ENCODE measurements at places on chromosomes 4 and X.

DNA sequence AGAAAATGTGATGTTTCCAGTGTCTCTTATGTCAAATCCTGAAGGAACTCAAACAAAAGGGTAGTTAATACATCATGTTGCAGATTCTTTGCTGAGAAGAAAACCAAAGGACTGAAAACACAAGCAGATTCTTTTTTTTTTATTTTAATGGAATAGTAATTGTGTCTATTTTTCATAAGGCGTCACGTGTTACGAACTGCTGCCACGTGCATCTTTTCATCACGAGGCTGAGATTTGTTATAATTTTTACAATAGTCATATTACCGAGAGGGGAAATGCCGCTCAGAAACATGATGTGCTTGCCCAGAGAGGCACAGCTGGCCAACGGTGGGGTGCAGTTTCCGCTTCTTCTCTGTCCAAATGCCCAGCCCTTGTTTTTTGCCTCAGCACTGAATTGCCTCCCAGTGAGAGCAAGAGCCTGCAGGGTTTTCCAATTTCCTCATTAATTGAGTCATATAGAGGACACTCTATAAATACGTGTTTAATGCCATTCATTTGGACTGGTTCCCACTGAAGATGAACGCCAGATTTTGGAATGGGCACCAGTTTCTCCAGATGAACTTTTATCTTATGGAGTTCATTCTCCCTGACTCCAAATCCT lies 225.3 kb downstream of the STK32B start:
- no peak for DNase-seq

DNA sequence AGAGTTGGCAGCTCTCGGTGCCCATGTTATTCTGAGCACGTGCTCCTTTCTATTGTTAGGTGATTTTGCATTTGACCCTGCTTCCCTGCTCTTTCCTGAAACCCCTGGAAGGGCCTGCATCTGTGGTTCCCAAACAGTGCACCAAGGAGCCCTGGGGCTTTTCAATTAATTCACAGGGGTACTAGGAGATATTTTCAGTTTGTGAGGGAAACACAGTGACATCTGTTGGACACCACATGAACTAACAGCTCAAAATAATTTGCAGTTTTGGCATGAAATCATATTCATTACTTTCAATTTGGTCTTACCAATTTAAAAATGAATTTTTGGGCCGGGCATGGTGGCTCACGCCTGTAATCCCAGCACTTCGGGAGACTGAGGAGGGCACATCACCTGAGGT lies 156.6 kb downstream of the GATB start:
- no peak for DNase-seq

- no peak for DNase-seq
Observed at GRCh38 chrX:140525448-140525847, 20.6 kb upstream of the SOX3 start.

- no peak for DNase-seq
Observed at GRCh38 chr4:162523171-162523570, 359.4 kb upstream of the FSTL5 start.

DNA sequence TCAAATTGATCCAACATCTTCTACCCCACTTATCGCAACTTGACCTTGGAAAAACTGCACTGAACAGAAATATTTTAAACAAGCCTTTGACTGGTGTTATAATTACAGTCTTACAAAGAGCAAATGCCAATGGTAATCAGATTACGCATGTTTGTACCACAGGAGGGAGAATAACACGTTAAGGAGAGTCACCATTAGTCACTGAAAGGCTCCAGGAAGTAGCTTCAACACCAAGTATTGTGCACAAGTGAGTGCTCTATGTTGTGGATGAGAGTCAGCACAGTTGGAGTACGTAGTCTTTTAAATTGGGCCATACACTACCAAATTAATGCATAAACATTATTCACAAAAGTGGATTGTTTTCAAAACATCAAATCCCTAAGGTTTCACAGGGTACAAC lies 1081.5 kb upstream of the TENM3 start:
- DNase-seq = no peak

DNA sequence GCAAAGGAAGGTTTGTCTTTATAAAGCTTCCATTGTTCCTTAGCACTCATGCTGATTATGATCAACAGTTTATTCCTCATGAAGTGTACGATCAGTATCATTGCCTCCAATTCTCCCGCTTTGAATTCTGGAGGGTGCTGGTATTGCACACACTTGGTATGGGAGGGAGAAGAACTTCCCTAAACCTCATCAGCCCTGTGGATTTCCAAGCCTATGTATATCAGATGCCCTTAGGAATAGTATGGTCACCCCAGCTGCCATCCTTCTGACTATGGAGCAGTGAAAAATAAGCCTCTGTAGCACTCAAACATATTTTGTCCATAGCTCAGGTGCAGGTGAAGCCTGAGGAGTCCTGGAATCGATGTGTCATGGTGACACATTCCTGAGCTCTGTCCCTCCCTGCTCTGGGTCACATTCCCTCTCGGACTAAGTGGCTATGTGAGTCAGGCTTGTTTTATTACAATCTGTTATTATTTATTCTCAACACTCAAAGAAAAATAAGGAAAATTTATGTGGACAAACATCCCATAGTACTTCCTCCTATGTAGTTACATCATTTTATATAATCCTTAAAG lies 2.0 kb upstream of the ZDHHC9 start:
- no peak for DNase-seq

DNA sequence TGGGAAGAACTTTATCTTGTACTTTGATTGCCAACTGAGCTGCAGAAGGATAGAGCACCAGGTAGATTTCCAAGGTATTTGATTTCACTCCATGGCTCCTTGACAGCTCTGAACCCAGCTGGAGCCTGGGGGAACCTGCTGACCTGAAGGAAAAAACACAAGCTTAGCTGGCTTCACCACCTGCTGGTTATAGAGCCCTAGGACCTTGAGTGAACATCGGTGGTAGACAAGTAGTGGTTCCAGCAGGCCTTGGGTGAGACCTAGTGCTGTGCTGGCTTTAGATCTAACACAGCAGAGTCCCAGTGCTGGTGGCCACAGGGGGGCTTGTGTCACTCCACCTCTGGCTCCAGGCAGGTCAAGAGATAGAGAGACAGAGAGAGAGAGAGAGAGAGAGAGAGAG lies 1102.6 kb downstream of the ADGRL3 start:
- no peak for DNase-seq

Measured in GM19239 (cell line).